ENCODE measurements at places on chromosomes 16 and 17. TPM values are rescaled to one million over a fixed set of nuclear protein-coding genes. Genes with fewer than 3 reads are reported as not detected.

Gene GRIN2C
- 0.22 TPM for total RNA-seq

Gene KCTD19
- total RNA-seq = 0.49 TPM

Gene SLC5A11
- total RNA-seq = 0.37 TPM

Gene GOSR1
- total RNA-seq = 46.9 TPM

Gene DBNDD1
- total RNA-seq = 61.7 TPM

Gene KRTAP29-1
- not detected for total RNA-seq

Gene SPEM3
- total RNA-seq = not detected

Gene CCT6B
- 0.80 TPM for total RNA-seq

Gene HLF
- 0.08 TPM for total RNA-seq

Gene FSCN2
- 0.71 TPM for total RNA-seq

Gene RANGRF
- 50.9 TPM for total RNA-seq

Gene YBX2
- 0.52 TPM for total RNA-seq

Gene FBXW10
- 1.1 TPM for total RNA-seq

Gene HES7
- total RNA-seq = 2.6 TPM

Gene ACOX1
- total RNA-seq = 16.8 TPM

Gene CASKIN1
- 0.41 TPM for total RNA-seq

Gene HSPB9
- total RNA-seq = not detected

Gene AKAP1
- total RNA-seq = 54.8 TPM

Gene PRR29
- total RNA-seq = 0.51 TPM

Gene PRCD
- total RNA-seq = not detected

Gene FNDC8
- total RNA-seq = not detected

Gene HP
- not detected for total RNA-seq

Gene NGFR
- 0.85 TPM for total RNA-seq

Gene MARCHF10
- total RNA-seq = 1.8 TPM

Gene HMOX2
- 64.8 TPM for total RNA-seq
